ENCODE measurements at places on chromosomes 3 and 15. TPM values are rescaled to one million over a fixed set of nuclear protein-coding genes. Genes with fewer than 3 reads are reported as not detected.

DNA sequence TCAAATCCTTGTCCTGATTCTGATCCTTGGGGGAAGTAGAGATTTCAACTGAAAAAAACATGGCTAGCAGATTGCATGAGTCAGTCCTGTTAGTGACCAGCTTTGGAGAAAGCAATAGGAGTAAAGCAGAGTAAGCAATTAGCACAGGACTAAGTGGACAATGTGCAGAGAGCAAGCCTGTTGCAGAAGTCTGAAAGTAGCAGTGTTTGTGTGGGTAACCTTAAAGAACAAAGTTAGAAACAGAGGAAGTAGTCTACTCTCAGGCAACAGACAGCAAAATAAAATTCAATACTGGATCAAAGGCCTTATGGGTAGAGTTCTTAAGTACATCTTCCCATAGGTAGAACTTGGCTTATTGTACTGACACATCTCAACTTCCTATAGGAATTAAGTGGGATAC lies 916.8 kb downstream of the CADM2 start:
- no peak for DNase-seq

DNA sequence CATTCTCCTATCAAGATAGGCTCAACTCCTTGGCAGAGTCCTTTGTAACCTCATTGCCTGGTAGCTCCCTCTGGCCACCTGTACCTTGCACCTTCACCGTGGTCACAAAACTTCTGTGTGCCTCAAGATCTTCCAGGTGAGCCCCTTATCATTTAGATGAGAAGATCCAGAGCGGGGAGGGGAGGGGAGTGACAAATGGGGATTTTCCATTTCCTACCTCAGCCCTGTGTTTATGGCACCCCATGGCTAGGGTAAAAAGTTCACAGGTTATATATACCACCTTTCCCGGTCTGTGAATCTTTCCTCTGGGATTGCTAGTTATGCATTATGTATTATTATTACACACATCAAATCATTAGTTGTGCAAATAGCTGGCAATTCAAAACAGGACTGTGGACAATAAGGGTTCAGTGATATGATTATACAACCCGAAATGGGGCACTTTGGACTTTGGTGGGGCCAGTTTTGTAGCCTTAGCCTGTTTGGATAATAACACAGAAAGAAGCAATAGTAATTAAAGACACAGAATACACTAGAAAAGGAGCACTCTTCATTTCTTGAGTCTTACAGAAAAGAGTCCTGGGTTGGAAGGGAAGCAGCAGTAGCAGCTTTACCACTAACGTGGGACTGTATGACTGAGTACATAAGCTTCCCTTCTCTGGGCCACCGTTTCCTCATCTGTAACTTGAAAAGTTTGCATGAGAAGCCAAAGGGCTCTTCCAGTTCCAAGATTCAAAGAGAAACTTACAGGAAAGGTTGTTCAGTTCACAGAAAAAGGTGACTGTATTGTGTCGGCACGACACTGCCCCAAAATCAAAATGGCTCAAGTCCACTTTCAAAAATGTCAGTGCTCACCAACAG lies 7.1 kb downstream of the TLE3 start:
- no peak for DNase-seq

GRCh38 chr15:40331026-40331425 lies 7.5 kb downstream of the INAFM2 start:
- no peak for DNase-seq

DNA sequence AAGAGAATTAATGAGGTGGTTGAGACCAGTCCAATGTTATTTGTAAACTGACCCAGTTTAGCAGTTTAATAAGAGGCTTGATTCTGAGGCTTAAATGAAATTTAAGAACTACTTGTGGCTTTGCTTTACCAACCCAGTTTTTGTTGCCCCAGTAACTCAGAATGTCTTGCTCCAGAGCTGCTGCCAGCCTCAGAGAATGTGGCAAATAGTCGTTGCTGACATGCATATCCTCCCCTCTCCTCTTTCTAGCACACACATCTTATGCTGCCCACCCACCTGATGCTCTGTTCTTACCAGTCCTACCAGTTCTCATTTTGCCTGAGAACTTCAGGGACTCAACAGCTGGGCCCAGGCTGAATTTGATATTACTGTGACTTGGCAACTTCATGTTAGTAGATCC lies 92.4 kb upstream of the TSC22D2 start:
- no peak for DNase-seq

DNA sequence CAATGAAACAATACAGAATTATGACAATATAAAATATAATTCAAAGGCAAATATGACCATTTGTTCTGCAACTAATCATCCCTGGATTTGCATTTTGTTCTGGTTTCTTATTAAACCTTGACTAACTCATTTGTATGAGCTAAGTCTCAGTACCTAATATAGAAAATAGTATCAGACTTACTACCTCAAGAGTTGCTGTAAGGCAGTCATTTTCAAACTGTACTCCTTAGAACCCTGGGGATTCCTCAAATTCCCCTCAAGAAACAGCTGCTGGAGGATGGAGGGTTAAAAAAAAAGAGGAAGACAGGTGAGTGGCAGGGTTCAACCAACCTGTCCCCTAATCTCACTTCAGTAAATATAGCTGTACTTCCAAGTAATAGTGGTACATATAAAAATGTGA lies 11.1 kb downstream of the ZBTB11 start:
- DNase-seq, result no peak

GRCh38 chr3:14602006-14602803 lies 49.4 kb upstream of the CCDC174 start:
- no peak for DNase-seq

GRCh38 chr3:33687406-33688010 lies 30.5 kb downstream of the CLASP2 start:
- DNase-seq, result no peak

DNA sequence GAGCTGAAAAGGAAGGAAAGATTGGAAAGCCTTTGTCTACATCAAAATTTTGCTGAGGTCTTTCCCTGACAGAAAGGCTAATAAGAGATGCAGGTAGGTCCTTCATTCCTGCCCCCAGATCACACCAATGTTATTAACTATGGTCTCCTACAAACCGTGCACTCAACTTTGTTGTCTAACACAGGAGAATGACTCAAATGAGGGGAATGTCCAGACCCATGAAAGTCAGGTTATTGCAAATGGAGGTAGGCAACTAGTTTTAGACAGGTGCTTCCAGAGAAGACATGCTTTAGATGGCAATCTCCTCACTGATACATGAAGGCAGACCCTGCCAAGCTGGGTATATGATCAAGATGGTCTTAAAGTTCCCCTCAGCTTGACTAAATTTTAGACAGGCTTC lies 51.0 kb downstream of the NFKBIZ start:
- no peak for DNase-seq

- DNase-seq, result no peak
Observed at GRCh38 chr3:152257563-152258035, 11.1 kb upstream of the MBNL1 start.

- no peak for DNase-seq
Observed at GRCh38 chr3:55978953-55979352, 489.3 kb downstream of the ERC2 start.

DNA sequence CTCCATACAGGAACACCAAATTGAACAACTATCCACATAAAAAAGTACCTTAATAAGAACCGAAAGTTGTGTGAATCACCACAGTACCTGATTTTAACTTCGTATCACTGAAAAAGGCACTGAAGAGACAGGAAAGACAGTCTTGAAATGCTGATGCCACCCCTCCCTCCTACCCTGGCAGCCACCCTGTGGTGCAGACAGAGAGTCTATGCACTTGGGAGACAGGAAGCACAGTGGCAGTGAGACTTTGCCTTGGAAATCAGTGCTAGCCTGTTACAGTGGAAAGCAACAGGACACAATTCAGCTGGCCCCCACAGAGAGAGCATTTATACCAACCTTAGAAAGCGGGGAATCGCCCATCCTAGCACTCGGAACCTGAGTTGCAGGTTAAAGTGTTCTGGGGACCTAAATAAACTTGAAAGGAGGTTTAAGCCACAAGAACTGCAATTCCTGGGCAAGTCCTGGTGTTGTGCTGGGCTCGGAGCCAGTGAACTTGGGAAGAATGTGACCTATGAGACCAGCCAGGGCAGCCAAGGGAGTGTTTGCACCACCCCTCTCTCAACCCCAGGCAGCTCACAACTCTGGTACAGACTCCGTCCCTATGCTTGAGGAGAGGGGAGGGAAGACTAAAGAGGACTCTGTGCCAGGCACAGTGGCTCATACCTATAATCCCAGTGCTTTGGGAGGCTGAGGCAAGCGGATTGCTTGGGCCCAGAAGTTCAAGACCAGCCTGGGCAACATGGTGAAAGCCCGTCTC lies 240.1 kb downstream of the ISL2 start:
- DNase-seq, result peak; percentile 48

GRCh38 chr15:73237910-73238309 lies 130.8 kb downstream of the HCN4 start:
- DNase-seq, result no peak

GRCh38 chr15:91289324-91289723 lies 189.3 kb downstream of the SV2B start:
- no peak for DNase-seq

- no peak for DNase-seq
Observed at GRCh38 chr3:122111974-122112373, 56.8 kb downstream of the CD86 start.

DNA sequence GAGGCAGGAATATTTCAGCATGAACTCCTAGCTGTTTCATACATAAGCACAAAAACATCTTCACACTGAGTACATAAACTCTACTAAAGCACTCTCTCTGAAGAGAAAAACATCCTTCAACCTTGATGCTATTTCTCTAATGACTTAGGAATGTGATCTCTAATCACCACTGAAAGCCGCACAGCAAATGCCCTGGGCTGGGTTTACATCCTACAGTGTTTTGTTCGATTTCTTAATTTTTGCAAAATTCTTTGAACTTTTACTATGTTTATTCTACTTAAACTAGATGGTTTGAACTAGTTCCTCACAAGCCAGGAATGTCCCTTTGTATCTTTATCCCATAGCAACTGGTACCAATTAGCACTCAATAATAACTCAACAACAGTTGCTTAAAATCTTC lies 130.9 kb upstream of the ABI3BP start:
- DNase-seq, result no peak

- DNase-seq, result no peak
Observed at GRCh38 chr3:18100121-18100520, 325.0 kb downstream of the SATB1 start.

GRCh38 chr15:95990833-95991232 lies 339.7 kb upstream of the NR2F2 start:
- DNase-seq, result no peak

DNA sequence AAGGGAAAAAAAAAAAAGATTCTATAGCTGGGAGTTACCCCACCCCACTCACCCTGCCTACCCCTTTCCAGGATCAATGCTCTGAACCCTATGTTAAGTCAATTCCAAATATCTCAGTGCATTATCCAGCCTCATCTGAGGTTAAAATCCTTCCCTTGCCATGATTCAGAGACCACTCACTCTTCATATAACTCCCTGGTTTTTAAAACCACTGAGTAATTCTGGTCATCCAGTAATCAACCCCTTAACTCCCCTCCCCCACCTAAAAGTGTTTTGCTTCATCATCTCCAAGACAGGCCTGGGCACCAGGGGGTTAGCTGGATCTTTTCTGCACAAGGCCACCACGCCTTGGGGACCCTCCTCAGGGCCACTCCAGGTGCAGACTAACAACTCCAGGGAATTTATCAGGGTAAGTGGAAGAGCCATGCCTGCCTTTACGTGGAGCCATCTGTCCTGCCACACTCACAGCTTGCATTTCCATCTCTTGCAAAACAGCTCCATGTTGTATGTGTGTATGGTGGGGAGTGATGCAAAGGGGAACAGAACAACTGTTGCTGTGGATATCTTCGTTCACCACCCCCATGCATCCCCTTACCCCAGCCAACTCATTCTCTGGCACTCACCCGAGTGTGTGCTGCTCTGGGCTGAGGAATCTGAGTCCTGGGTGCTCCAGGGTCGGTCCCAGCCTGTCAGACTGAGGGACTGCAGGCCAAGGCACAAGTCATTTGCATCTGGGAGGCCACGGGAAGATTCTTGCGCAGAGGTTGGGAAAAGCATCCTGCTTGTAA lies 30.7 kb upstream of the RPS17 start:
- DNase-seq, result no peak

DNA sequence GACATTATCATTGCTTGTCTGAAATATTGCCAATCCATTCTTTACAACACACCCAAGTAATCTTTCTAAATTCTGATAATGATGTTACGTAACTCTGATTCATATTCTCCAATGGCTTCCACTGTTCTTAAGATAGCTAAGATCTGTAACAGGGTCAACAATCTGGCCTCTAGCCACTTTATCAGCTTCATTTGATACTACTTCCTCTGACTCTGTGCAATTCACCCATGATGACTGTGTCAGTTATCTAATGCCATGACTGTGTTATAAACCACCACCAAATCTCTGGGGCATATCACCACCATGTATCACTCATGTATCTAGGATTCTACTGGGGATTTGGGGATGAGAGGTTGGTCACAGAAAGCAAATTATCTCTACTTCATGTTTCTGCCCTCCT lies 44.0 kb downstream of the CD200 start:
- peak; percentile 45 for DNase-seq

- DNase-seq, result peak; percentile 93
Observed at GRCh38 chr3:194740859-194741491, 55.3 kb downstream of the FAM43A start.

- no peak for DNase-seq
Observed at GRCh38 chr15:58734859-58735258, 14.6 kb downstream of the ADAM10 start.

GRCh38 chr3:161770484-161771386 lies 274.1 kb downstream of the OTOL1 start:
- DNase-seq, result no peak

GRCh38 chr3:58591517-58592510 lies 14.6 kb upstream of the FAM107A start:
- no peak for DNase-seq

DNA sequence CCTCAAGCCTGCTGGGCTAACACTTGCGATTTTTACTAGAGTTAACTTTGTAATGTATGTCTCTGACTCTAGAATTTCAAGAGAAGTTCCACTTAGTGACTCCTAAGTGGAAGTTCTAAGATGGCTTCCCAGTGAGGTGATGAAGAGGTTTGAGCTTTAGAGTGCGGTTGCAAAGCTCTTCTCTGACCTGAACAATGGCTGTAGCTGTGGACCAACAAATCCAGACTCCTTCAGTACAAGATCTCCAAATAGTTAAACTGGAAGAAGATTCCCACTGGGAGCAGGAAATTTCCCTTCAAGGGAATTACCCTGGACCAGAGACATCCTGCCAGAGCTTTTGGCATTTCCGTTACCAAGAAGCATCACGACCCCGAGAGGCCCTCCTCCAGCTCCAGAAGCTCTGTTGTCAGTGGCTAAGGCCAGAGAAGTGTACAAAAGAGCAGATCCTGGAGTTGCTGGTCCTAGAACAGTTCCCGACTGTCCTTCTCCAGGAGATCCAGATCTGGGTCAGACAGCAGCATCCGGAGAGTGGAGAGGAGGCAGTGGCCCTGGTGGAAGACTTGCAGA lies 22.3 kb downstream of the WDR73 start:
- DNase-seq, result peak; percentile 36

- DNase-seq, result no peak
Observed at GRCh38 chr3:113247068-113247467, 35.7 kb downstream of the BOC start.

The WNT7A gene
- total RNA-seq, result not detected

The GPR149 gene
- total RNA-seq, result not detected

The B3GNT5 gene
- 22.7 TPM for total RNA-seq

The SHC4 gene
- 0.22 TPM for total RNA-seq

The AGBL1 gene
- total RNA-seq, result not detected

The SATB1 gene
- total RNA-seq, result 4.2 TPM

The RTP4 gene
- total RNA-seq, result 2.8 TPM

The TMIE gene
- total RNA-seq, result not detected

The MED12L gene
- not detected for total RNA-seq

The CAMK2N2 gene
- total RNA-seq, result not detected

The FAM43A gene
- 93.1 TPM for total RNA-seq

The SLC51A gene
- total RNA-seq, result not detected

All from lung microvascular endothelial cell (primary cell).